ENCODE measurements at places on chromosomes 11 and 22.

- no peak for DNase-seq
Measured at GRCh38 chr11:124207102-124207792, 24.1 kb downstream of the OR10D3 start.

DNA sequence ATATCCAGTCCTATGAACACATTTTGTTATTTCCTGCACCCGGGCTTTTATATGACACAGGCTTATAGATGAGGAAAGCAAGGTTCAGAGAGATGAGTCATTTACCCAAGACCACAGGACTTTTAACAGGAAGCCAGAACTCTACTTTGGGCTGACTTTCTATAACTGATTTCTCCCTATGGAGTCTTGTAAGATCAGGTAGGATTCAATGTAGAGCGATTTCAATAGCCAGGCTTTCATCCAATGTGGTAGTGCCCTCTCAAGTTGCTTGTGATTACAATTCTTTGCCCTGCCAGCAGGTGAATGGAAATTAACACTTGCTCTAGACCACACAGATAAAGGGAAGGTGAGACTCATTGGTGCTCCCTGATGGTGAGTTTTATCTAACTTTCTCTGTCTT, 378.3 kb downstream of the INSC start:
- DNase-seq = no peak

DNA sequence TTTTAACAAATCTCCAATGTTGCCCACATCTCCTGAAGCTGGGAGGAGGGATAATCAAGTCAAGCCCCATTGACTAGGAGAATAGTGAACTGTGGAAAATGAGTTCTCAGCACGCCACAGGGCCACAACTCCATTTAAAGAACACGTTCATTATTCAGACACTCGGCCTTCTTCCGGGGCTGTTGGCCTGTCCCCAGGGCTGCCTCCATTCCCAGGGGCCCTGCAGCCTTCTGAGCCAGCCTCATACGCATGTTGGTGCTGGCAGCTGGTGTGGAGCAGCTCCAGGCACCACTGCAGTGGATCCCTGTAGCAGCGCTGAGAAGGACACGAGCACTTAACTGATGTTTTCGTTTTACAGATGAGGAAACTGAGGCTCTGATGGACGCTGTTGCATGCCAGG, 87.5 kb upstream of the RCN1 start:
- no peak for DNase-seq

DNA sequence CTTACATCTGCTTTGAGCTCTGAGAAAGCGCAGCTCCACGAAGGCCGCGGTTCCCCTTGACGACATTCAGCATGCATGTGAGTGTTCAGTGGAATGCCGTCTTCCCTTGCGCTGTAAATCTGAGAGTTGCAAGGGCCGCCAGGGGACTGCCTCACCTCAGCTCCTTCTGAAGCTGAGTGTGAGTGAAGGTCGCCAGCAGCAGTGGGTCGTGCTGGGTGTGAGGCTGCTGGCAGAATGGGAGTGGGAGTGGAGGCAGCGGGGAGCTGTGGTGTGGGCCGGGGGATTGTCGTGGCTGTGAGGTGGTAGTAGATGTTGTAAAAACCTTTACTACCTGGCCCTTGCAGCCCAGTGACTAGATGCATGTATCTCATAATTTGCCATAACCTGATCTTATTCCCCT, 65.2 kb downstream of the PPP6R2 start:
- DNase-seq = no peak

- no peak for DNase-seq
Measured at GRCh38 chr11:95330302-95330701, 99.3 kb upstream of the SESN3 start.

GRCh38 chr11:33642461-33643166, 58.0 kb downstream of the C11orf91 start:
- DNase-seq = no peak

Measured in NCI-H774 (cell line).